Immature natural killer cell (primary cell): ENCODE measurements at places on chromosomes 6 and 20.
A peak's percentile ranks its signal among the peaks of the same experiment; 100 is the strongest.

DNA sequence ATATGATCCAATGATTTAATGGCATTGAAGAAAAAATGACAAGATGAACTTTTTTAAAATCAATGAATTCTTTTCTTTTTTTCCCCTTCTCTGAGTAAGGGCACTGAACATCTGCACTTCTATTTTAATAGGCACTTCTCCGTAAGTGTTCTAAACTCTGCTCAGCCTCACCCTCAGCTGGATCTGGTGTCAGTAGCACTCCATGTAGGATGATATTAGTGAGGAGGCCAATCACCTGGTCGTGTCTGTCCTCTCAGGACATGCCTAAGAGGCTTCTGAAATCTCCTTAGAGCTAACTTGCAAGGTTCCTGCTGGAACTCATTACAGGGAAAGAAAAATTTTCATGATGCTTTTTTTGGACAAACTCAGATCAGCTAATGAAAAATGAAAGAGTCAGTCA lies 148.6 kb upstream of the MLIP start:
- H3K4me1 ChIP-seq, result no peaks in the 10 kb centered on the region
- H3K27me3 ChIP-seq, result peaks cover 4% of the 10 kb centered on the region
- H3K36me3 ChIP-seq, result no peaks in the 10 kb centered on the region
- H3K4me3 ChIP-seq, result no peak overlapping the region
- DNase-seq, result no peak

- no peaks in the 10 kb centered on the region for H3K36me3 ChIP-seq
- H3K27me3 ChIP-seq, result peaks cover 2% of the 10 kb centered on the region
- no peaks in the 10 kb centered on the region for H3K4me1 ChIP-seq
- DNase-seq, result no peak
Measured at GRCh38 chr6:106488494-106489370, 128.2 kb downstream of the CRYBG1 start.

DNA sequence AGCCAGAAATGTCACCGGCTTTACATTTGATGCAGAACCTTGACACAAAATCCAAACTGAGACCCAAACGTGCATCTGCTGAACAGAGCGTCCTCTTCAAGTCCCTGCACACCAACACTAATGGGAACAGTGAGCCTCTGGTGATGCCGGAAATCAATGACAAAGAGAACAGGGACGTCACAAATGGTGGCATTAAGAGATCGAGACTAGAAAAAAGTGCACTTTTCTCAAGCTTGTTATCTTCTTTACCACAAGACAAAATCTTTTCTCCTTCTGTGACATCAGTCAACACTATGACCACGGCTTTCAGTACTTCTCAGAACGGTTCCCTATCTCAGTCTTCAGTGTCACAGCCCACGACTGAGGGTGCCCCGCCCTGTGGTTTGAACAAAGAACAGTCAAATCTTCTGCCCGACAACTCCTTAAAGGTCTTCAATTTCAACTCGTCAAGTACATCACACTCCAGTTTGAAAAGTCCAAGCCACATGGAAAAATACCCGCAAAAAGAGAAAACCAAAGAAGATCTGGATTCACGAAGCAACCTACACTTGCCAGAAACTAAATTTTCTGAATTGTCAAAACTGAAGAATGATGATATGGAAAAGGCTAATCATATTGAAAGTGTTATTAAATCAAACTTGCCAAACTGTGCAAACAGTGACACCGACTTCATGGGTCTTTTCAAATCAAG lies 108.4 kb downstream of the RTN4IP1 start:
- peak overlapping the region; percentile 89 for H3K4me3 ChIP-seq
- peaks cover 87% of the 10 kb centered on the region for H3K4me1 ChIP-seq
- DNase-seq, result peak; percentile 90
- peak overlapping the region; percentile 99 for H3K27ac ChIP-seq
- peaks cover 26% of the 10 kb centered on the region for H3K27me3 ChIP-seq

DNA sequence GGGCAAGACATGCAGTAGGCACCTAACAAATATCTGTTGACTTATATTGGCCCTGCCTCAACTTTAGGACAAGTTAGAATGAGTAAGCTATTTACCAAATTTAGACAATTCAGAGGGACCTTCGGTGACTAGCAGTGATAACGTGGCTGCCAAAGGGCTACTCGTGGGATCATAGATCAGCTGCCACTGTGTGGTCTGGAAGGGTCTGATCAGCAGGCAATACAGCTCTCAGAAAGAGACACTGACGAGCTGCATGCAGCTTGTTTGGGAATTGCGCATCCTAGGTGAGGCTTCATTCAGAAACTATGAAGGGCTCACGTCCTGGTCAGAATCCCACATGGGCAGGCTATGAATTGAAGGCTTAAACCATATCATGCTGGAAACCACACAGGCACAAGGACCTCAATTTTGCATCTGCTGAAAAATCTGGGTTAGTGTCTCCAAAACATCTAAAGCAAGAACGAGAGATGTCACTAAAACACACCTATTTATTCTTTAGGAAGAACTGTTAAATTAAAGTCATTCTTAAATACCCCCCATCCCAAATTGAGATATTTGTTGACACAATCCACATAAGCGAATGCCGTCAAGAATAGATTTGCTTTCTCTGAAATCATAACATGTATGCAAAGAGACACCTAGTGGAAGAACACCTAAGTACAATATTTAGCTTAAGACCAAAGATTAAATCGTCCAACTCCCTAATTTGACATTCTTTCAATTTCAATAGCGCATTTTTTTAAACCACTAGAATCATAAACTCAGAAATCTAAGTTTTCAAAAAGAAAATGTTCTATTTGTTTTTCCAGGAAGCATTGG lies 79.6 kb downstream of the IPCEF1 start:
- H3K36me3 ChIP-seq, result no peaks in the 10 kb centered on the region
- peak; percentile 40 for DNase-seq
- peaks cover 2% of the 10 kb centered on the region for H3K27me3 ChIP-seq
- H3K4me3 ChIP-seq, result peak overlapping the region; percentile 72

GRCh38 chr6:36865835-36866234 lies 8.8 kb downstream of the PPIL1 start:
- DNase-seq, result no peak
- no peak overlapping the region for H3K27ac ChIP-seq
- H3K27me3 ChIP-seq, result peaks cover 2% of the 10 kb centered on the region
- H3K4me1 ChIP-seq, result peaks cover 5% of the 10 kb centered on the region

DNA sequence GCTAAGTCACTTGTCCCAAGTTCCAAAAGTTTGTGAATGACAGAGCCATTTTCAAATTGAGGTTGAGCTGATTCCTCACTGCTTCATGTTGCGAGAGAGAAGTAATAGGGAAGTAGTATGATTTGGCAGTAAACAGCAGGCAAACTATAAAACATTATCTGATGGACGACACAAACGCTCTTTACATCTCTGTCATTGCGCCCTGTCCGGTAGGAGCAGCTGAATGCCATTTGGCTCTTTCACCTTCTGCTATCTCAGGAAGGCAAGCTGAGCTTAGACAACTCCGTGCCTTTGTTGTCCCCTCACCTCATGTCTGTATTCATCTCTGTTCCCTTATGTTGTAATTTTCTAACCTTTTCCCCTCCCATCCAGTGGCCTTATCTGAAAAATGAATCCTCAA lies 440.7 kb upstream of the FLRT3 start:
- no peaks in the 10 kb centered on the region for H3K27me3 ChIP-seq
- no peak for DNase-seq
- H3K4me1 ChIP-seq, result no peaks in the 10 kb centered on the region

DNA sequence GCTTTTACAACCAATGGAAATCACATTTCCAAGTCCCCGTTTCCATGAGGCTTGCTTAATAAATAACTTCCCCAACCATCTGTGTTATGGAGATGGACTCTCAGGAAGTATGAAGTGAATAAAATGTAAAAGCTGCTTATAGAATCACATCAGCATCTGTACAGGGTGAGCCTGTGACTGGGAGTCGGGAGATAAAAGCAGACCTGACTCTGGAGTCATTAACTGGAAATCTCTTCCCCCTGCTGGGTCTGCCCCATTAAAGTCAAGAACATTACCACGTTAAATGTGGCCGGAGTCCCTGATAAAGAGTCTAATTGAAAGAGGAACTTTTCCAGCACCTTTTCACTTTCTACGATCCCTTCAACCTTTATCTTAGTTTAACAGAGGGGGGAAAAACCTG lies 368.5 kb downstream of the DOK5 start:
- peaks cover 2% of the 10 kb centered on the region for H3K27me3 ChIP-seq
- H3K4me3 ChIP-seq, result no peak overlapping the region
- H3K36me3 ChIP-seq, result no peaks in the 10 kb centered on the region
- H3K27ac ChIP-seq, result no peak overlapping the region

GRCh38 chr6:50128420-50129005 lies 78.8 kb upstream of the DEFB112 start:
- no peak overlapping the region for H3K27ac ChIP-seq
- no peaks in the 10 kb centered on the region for H3K36me3 ChIP-seq
- no peaks in the 10 kb centered on the region for H3K4me1 ChIP-seq
- H3K27me3 ChIP-seq, result no peaks in the 10 kb centered on the region
- H3K4me3 ChIP-seq, result no peak overlapping the region
- no peak for DNase-seq

DNA sequence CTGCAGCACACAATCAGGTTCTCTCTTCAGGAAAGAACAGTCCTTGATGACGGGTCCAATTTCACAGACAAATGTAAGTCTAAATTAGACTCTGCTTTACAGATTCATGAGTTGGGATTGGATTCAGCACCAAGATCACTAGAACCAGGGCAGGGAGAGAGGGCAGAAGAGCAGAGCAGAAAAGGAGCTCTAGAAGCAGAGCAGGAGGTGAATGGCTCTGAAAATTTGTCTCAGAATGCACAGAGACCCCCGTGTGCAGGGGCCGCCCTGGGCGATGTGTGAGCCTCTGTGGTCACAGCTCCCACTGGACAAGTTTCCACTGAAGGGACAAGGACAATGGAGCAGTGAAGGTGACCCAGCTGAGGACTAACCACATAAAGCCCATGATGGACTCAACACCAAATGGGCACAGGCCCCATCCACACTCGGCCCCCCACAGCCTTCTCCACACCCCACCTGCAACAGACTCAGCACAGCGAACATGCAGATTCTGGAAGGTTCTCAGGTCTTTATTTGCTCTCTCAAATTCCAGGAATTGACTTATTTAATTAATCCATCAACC lies 3.5 kb downstream of the HLA-B start:
- H3K4me3 ChIP-seq, result peak overlapping the region; percentile 96
- H3K4me1 ChIP-seq, result peaks cover 59% of the 10 kb centered on the region
- peaks cover 32% of the 10 kb centered on the region for H3K36me3 ChIP-seq
- peak overlapping the region; percentile 99 for H3K27ac ChIP-seq
- DNase-seq, result peak; percentile 39

DNA sequence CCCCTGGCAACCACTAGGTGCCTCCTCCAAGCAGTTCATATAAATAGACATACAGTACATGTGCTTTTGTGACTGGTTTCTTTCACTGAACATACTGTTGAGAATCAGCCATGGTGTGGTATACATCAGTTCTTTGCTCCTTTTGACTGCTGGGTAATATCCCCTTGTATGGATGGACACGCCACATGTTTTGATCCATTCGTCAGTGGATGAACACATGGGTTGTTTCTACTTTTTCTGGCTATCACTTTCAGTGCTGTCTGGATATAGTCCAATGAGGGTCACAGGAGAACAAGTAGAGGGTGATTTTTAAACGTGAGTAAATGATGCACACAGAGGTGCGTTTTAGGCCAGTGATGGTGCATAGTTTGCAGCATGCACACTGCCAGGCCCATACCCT lies 183.9 kb downstream of the FOXA2 start:
- no peak overlapping the region for H3K4me3 ChIP-seq
- H3K36me3 ChIP-seq, result no peaks in the 10 kb centered on the region
- DNase-seq, result no peak
- H3K4me1 ChIP-seq, result peaks cover 19% of the 10 kb centered on the region

DNA sequence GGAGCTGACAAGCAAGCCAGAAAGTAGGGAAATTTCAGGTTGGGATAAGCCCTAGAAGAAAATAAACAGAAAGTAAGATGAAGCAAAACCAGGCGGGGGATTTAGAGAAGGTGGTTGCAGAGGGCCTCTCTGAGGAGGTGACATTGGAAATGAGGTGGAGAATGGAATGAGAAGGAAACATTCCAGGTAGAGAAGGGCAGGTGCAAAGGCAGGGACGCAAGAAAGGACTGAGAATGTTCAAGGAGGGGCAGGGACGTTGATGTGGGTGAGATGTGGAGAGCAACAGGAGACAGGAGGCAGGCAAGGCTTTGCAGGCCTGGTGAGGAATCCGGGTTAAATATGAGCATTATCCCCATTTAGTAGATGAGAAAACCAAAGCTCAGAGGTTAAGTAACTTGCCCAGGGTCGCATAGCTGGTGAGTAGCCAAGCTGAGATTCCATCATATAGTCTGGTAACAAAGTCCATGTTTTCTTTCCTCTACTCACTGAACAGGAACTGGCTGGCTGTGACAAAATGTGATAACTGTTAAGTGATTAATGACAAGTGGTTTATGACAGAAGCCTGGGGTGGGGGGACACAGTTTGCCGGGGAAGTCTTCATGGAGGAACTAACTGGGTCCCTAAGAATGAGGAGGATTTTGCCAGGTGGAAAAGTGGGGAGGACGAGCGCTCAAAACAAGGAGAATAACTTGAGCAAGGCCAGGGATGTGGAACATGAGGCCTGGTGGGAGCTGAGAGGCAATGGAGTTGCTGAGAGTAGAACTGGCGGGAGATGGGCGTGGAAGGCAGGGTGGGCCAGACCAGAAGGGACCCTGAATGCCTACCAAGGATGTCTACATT lies 32.6 kb downstream of the MRPL14 start:
- H3K4me3 ChIP-seq, result no peak overlapping the region
- peaks cover 3% of the 10 kb centered on the region for H3K27me3 ChIP-seq
- H3K27ac ChIP-seq, result no peak overlapping the region
- no peak for DNase-seq
- H3K36me3 ChIP-seq, result peaks cover 5% of the 10 kb centered on the region
- H3K4me1 ChIP-seq, result peaks cover 7% of the 10 kb centered on the region

DNA sequence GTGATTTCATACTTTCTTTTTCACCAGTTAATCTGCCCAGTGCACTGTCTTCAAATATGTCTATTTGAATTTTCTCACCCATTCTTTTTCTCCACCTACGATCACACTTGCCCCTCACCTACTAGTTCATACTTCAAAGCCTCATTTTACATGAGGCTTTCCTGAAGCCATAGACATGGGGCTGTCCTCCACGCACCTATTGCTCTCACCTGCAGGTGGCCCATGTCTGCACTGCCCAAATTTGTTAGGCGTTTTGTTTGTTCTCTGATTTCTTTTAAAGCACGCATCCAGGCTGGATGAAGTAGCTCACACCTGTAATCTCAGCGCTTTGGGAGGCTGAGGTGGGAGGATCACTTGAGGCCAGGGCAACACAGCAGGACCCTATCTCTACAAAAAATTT lies 106.8 kb upstream of the RIPOR2 start:
- H3K4me3 ChIP-seq, result peak overlapping the region; percentile 93
- no peaks in the 10 kb centered on the region for H3K27me3 ChIP-seq
- no peaks in the 10 kb centered on the region for H3K36me3 ChIP-seq
- peak overlapping the region; percentile 96 for H3K27ac ChIP-seq
- H3K4me1 ChIP-seq, result peaks cover 57% of the 10 kb centered on the region

DNA sequence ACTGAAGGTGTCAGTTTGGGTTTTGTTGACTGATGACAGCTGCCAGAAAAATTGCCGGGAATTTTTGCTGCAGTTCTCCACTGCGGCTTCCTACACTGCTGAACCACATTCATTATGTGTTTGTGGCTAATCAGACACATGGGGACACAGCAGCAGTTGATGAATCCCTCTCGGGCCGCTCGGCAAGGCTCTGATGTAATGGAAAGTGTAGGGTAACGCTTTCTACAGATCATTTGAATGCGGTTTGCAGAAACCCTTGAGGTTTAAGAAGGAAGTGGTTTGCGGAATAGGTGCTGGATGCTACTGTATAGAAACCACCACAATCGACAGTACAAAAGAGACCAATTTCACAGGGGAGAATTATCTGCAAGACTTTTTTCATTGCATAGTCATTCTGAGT lies 138.7 kb upstream of the SASH1 start:
- H3K4me3 ChIP-seq, result no peak overlapping the region
- peak; percentile 43 for DNase-seq
- H3K4me1 ChIP-seq, result peaks cover 28% of the 10 kb centered on the region
- H3K27ac ChIP-seq, result no peak overlapping the region
- H3K36me3 ChIP-seq, result no peaks in the 10 kb centered on the region
